ENCODE measurements at places on chromosomes 16 and 17. TPM values are rescaled to one million over a fixed set of nuclear protein-coding genes. Genes with fewer than 3 reads are reported as not detected.
A peak's percentile ranks its signal among the peaks of the same experiment; 100 is the strongest.

DNA sequence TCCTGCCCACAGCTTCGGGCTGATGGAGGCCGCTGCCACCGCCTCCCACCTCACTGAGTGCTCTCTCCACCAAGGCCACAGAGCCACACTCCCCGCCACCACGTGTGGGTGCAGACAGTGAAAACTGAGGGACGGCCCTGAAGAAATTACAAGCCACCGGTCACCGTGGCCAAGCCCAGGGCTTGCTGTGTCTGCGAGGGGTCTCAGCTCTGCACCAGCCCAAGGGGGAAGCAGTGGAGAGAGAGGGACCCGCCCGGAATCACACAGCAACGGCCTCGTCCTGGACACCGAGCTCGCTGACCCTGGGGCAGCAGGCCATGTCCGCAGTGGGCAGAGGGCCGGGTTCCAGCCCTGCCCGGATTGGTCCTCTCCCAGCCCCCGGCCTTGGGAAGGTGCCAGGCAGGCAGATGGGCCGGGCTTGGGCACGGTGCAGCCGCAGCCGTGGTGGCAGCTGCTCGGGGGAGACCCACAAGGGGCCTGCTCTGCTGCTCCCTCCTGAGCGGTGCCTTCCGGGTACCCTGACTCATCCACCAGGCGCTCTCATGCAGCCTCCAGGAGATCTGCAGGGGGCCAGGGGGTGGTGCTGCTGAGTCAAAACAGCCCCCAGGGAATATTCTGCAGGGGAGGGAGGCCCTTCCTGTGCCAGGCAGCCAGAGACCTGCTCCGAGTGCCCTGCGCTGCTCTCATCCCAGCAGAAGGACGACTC is 52.0 kb downstream of the CBFA2T3 start:
- DNase-seq: no peak

GRCh38 chr16:66569827-66570405 is 3.7 kb downstream of the CMTM1 start:
- no peak for DNase-seq

- DNase-seq: no peak
These were observed 563 bp downstream of the ST6GALNAC1 start for GRCh38 chr17:76642994-76643393.

- DNase-seq: no peak
These were observed 557.7 kb downstream of the MAF start for GRCh38 chr16:79042886-79043285.

- DNase-seq: no peak
These were observed 3.1 kb downstream of the MT1E start for GRCh38 chr16:56628486-56629350.

- DNase-seq: no peak
These were observed 154.1 kb upstream of the RPL38 start for GRCh38 chr17:74049167-74049966.

- DNase-seq: no peak
These were observed 10.9 kb upstream of the GINS2 start for GRCh38 chr16:85699628-85700027.

DNA sequence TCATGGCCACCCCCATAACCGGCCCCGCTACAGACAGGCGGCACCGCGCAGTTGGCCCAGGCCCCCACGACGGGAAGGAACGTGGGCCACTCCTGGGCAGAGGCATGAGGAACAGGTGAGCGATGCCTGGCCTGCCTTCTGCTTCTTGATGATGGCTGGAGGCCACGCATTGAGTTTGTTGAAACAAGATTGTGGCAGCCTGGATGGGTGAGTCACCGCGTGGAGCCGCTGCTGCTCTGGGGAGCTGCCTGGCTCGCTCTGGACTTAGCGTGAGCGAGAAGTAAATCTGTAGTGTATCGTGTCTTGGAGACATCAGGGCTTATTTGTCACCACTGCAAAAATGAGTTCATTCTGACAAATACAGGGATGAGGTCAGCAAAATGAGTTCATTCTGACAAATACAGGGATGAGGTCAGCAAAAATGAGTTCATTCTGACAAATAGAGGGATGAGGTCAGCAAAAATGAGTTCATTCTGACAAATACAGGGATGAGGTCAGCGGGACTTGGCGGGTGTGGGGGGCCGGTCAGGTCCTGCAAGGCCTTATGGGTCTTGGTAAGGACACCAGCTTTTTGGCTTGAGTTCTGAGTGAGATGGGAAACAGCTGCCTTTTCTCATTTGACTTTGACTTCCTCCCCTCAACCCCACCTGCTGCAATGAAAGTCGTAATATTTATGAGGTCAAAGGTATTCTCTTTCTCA is 93.0 kb downstream of the SEC14L1 start:
- no peak for DNase-seq

- peak; percentile 9 for DNase-seq
These were observed 113.2 kb downstream of the SPECC1 start for GRCh38 chr17:20122254-20122879.

GRCh38 chr16:25916037-25916436 is 224.3 kb downstream of the HS3ST4 start:
- DNase-seq: no peak

- no peak for DNase-seq
These were observed 28.6 kb upstream of the NDRG4 start for GRCh38 chr16:58471209-58471975.

DNA sequence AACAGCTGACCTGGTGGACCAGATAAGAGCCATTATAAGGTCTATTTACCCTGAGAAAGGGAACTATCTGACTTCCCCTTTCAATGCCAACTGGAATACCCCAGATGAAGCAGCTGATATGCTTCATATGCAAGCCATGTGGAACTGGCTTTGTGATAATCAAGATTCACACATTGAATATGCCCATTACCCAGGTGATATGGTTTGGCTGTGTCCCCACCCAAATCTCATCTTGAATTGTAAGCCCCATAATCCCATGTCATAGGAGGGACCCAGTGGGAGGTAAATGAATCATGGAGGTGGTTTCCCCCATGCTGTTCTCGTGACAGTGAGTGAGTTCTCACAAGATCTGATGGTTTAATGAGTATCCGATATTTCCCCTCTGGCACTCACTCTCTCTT is 42.1 kb downstream of the IKZF3 start:
- DNase-seq: no peak

GRCh38 chr17:10836966-10837590 is 809 bp downstream of the PIRT start:
- DNase-seq: peak; percentile 74

- DNase-seq: no peak
These were observed 15.7 kb downstream of the ALDH3A2 start for GRCh38 chr17:19664136-19664820.

DNA sequence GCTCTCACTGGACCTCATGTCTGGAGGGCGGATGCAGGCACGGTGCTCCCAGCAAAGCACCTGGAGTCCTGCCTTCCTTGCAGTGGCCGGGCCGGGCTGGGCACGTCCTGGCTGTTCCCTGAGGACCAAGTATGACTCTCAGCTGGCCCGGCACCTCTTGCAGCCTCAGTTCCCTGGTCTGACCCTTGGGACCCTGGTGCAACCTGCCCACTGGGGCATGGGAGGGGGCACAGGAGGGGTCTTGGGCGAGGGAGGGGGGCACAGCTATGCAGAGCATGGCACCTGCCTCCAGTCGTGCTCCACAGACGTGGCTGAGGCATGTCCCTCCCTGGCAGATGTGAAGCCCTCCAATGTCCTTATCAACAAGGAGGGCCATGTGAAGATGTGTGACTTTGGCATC is 19.6 kb downstream of the MAP2K3 start:
- DNase-seq: peak; percentile 56

- peak; percentile 63 for DNase-seq
These were observed 744 bp upstream of the GGNBP2 start for GRCh38 chr17:36544044-36544306.

DNA sequence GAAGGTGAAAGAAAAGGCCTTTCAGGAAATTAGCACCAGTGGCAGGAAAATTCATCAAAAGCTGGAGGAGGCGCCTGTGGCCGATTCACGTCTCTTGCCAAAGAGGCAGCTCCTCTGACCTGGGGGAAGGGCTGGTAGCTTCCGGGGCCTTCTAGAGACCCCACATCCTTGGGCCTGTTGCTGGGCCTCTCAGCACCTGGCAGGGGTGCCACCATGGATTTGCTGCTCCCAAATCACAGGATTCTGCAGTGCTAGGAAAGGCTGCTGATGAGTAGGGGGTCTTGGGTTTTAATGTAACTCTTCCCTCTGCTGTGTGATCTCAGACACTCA is 11.6 kb upstream of the CBFB start:
- no peak for DNase-seq

GRCh38 chr17:78868391-78868790 is 27.8 kb upstream of the USP36 start:
- DNase-seq: no peak

GRCh38 chr16:5187402-5187952 is 89.9 kb upstream of the EEF2KMT start:
- no peak for DNase-seq

- DNase-seq: no peak
These were observed 43.9 kb downstream of the CLEC16A start for GRCh38 chr16:10988164-10988803.

DNA sequence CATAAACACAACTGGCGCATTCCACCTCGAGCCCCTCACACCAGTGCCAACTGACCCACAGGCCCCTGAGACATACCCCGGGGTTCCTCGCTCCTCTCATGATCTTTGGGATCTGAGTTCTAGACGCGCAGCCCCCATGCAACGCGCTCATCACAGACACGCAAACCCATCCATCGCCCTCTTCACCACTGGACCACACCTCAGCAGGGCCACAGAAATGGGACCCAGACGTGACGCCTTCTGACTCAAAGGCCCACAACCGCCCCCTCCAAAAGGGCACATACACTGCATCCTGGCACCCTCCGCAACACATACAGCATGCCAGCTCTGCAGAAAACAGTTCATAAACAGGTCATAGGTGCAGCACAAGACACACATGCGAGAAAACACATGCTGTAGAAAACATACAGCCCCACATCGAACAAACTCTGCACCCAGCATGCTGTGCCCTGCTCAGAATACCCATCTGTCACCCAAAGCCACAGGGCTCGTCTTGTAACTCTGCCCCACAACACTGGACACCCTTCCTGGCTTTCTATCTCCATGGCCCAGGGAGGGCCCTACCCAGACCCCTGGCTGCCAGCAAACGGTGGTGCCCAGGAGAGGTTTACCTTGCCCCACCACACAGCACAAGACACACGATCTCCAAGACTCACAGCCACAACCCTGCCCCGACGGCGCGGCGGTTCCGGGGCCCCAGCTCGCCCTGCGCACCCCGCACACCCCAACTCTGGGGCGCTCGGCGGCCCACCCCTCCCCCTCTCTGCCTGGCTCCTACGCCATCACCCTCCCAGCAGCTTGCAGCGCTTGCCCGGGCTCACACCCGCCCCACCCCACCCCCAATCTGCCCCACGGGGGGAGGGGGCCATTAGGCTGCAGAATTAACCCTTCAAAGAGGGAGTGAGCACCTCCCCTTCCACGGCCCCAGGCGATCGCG is 887 bp downstream of the ZBTB4 start:
- peak; percentile 81 for DNase-seq

- DNase-seq: no peak
These were observed 14.4 kb downstream of the GJD3 start for GRCh38 chr17:40349895-40350688.

DNA sequence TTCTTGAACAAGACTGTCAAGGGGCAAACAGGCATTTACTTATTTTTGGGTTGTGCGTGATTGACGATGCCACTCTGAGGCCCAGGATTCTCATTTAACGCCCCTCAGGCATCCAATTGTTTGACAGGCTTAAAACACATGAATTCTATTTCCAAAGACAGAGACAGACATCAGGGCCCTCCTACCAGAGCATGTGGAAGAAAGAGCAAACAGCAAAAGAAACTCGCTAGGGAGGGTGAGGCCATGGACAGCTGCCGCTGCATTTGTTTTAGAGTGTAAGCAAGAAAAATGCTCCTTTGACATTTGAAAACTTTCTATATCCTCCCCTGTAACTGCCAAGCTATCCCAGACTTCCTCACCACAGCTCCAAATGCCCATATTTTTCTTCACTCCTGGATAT is 410.1 kb downstream of the NPIPA8 start:
- no peak for DNase-seq

DNA sequence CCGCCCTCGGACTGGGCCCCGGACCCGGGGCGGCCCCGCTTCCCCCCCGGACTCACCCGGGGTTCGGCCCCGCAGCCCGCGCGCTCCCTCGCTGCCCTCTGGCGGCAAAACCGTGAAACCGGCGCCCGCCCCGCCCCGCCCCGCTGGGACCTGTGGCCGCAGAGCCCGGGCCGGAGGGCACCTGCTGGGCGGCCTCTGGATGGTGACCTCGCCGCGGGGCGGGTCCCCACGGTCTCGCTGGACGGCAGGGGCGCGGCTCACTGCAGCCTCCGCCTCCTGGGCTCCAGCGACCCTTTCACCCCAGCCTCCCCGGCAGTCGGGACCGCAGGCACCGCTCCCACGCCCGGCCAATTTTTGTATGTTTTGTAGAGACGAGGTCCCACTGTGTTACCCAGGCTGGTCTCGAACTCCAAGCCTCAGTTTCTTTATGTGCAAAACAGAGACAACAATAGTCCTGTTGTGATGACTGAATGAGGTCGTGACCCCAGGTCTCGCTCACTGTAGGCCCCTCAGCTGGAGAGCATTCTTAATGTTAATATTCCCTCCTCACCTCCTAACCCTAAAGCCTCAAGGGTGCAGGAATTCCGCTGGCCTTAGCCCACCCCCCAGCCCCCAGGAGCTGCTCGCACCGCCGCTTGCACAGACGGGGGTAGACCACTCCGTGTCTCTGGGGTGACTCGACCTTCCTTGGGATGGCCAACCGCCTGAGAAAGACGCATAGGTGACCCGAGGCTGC is 33.7 kb upstream of the RPH3AL start:
- DNase-seq: peak; percentile 87

DNA sequence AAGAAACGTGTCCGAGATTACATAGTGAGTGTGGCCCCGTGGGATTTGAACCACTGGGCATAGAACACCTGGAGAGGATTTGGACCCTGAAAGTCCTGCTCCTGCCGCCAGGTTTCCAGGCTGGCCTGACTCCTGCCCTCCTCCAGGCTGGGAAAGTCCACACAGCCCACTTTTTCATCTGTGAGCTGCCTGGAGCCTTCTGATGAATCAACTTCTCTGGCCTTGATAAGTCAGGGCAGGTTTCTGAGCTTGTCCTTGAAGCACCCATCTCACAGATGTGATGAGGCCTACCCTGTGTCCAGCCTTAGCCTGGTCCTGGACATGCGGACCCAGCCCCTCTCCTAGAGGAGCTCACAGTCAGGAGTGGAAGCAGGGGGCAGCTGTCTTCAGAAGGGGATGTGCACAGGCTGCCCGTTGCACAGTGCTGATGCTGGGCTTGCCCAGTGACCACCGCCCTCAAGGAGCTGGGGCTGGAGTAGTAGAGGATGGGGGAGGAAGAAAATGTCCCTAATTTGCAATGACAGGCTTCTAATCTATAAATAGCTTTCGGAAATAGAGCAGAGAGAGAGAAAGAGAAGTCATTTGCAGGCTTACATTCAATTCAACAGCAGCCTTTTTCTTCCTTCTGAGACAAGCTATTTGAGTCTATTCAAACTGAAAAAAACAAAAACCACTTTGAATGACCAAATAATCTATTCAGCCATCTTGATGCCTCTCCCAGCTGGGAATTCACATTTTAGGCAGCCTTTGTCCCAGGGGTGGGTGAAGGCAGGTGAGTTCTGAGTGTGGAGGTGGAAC is 73.5 kb upstream of the DNAJA2 start:
- no peak for DNase-seq

HBA1 gene
- 8.5 TPM for total RNA-seq

MPP2 gene
- 13.2 TPM for total RNA-seq

KRTAP3-1 gene
- not detected for total RNA-seq

DLX4 gene
- 0.60 TPM for total RNA-seq

KRT20 gene
- total RNA-seq: 1,312 TPM

TPPP3 gene
- 4.8 TPM for total RNA-seq

SBK1 gene
- 0.28 TPM for total RNA-seq

ABCA3 gene
- 13.5 TPM for total RNA-seq

PTX4 gene
- not detected for total RNA-seq

TK1 gene
- 46.5 TPM for total RNA-seq

KREMEN2 gene
- 1.7 TPM for total RNA-seq

GJD3 gene
- total RNA-seq: 1.4 TPM

ALOX12B gene
- total RNA-seq: 0.49 TPM

WSCD1 gene
- 45.8 TPM for total RNA-seq

METTL26 gene
- total RNA-seq: 52.4 TPM
